ENCODE measurements at places on chromosomes 3 and 15.

DNA sequence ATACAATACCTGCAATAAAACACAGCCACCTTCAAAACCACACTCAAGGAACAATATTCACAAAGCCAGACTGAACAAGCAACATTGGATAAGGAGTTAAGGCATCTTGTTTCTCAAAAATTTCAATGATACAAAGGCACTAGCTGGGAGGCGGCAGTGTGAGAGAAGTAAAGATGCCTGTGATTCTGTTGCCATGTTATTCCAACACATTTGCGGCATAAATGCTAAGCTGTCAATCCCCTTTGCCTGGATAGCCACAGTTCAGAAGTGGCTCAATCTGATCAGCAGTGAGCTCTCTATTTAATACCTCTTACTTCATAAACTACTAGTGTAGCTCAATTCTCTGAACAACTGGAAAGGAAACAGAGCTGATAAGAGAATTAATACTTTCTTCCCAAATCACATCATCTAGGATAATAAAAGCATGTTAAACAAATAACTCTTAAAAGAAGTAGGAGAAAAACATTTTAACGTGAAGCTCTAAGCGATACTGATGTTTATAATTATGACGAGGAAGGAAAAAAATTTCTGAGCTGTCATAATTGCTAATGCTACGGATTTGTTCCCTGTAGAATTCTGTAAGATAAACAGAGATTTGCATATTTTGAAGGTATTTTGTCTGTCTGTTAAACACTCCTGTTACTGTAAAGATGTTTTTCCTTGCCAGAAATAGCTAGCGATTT lies 358.4 kb downstream of the FOXP1 start:
- no peak for DNase-seq

DNA sequence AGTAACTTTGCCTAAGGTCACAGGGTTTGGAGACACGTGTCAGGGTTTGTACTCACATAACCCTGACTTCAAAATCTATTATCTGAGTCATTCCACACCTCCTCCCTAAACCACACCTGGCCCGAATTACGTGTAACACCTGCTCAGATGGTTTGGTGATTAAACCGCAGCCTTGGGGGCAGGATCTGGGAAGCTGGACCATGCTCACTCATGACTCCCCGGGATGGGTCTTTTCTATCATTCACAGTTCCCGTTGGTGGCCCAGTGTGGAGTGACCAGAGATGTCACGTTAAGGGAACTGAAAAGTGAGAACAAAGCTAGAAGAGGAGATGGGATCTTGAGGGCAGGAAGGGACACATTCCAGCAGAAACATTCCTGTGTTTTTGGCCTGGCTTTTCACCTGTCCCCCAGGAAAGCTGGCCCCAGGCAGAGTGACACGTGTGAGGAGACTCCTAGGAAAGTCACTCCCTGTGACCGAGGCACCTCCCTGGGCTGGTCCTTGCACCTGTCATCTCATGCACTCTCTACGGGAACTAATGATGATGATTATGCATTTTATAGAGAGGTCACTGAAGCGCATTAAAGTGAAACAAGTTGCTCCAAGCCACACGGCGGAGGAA lies 75.4 kb upstream of the POMGNT2 start:
- peak; percentile 20 for DNase-seq

DNA sequence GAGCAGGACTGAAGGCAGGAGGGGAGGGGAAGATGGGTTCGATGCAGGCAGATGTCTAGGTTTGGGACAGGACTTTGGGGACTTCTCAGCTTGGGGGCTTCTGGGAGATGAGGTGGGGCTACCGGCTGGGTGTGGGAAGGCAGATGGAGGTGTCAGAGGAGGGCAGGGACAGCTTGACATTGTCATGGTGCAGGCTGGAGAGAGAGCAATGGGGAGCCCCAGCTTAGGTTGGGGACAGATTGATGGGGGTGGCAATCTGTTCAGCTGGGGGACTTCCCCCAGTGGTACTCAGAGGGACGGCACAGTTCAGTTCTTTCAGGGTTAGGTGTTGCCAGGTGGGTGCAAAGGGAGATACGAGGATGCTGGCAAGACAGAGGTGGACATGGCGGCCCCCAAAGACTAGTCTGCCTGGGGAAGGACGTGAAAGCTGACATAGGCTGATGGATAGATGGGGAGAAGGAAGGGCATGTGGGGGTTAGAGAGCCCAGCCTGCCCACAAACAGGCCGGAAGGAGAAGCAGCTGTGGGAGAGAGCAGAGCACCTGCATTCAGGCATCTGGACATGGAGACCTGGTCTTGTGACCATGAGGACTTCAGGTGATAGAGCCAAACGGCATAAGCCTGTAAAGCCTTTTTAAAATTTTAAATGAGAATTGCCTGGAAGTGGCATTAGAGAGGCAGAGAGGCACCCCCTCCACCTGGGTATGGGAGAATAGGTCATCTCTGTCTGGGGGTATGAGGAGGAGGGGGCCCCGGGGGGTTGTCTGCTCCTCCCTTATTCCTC lies 21.1 kb downstream of the ACAA1 start:
- no peak for DNase-seq

DNA sequence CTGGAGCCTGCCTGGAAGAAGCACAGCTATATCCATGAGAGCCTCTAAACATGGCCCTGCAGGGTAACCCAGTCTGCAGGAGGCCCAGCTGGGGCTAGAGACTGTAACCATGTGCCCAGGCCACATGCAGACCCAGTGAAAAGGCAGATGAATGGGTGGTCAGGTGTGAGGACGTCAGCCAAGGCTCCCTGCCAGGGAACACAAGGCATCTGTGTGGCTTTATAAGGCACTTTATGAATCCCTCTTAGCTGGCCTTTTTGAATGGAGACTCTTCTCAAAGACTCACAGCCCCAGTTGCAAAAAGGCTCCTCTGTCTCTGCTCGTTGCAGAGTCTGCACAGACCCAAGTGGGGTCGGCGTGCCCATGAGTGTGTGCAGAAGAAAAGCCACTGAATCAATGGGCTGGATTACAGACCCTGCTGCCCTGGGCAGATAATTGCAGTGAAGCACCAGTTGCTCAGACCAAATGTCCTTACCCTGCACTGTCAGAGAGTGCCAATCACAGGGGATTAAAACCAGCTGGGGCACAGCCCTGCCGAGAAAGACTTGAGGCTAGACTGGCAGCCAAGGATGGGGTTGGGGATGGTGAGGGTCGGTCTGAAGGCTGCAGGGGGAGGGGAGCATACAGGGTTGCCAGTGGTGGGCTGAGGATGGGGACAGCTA lies 154.2 kb downstream of the RAB11A start:
- no peak for DNase-seq

GRCh38 chr3:46888705-46889104 lies 11.2 kb downstream of the PTH1R start:
- DNase-seq: no peak

GRCh38 chr15:36977659-36978058 lies 122.7 kb downstream of the MEIS2 start:
- no peak for DNase-seq

- no peak for DNase-seq
Observed at GRCh38 chr3:24709956-24710355, 215.3 kb upstream of the THRB start.

GRCh38 chr15:96887730-96888129 lies 557.2 kb downstream of the NR2F2 start:
- DNase-seq: no peak

DNA sequence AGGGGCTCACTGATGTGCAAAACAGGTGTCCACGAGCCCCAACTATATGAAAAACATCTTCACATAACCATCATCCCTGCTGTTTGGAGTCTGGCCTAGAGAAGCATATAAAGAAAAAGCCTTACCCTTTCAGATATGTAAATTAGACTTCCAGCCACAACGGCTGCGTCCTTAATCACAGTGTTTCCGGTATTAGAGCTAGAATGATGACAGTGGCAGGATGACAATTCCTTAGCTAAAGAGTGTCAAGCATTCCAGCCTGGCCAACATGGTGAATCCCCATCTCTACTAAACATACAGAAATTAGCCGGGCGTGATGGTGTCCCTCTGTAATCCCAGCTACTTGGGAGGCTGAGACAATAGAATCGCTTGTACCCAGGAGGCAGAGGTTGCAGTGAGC lies 19.5 kb upstream of the SAMD7 start:
- no peak for DNase-seq

GRCh38 chr3:197749315-197749600 lies 425 bp upstream of the FYTTD1 start:
- peak; percentile 67 for DNase-seq

GRCh38 chr3:45123030-45123429 lies 23.1 kb downstream of the CDCP1 start:
- no peak for DNase-seq
